Left ventricle myocardium inferior (tissue), 1 donor: ENCODE measurements at places on chromosomes 2 and 18.
A peak's percentile ranks its signal among the peaks of the same experiment; 100 is the strongest.

DNA sequence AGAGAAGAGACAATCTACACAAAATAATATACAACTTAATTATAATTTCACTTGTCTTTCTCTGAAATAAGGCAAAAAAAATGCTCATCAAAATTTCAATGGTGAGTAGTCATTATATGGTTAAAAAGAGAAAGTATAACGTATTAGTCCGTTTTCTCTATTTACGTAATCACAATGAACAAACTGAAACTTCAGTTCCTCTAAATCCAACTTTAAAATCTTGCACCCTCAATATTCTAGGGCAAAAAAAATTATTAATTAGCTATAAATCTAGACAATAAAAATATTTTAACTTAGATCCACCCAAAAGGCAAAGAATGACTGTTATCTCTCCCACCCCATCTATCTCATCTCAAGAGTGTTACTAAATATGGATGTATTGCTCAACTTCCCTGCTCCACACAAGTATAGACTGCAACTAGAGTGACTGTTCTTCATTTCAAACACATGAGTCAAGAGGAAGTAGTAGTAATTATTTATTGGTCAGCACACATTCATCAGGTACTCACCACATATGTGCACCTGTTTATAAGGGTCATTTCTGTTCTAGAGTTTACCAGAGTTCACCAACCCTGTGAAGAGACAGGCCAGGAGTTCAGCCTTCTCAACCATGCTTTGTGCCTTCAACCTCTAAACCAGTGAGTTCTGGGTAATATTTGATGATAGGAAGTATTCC lies 36.4 kb downstream of the STK39 start:
- H3K27me3 ChIP-seq: no peaks in the 10 kb centered on the region
- H3K4me1 ChIP-seq: peaks cover 37% of the 10 kb centered on the region
- peak overlapping the region; percentile 38 for H3K4me3 ChIP-seq
- DNase-seq: no peak
- no peaks in the 10 kb centered on the region for H3K36me3 ChIP-seq
- H3K27ac ChIP-seq: no peak overlapping the region

GRCh38 chr18:40962784-40963183 lies 992.2 kb upstream of the PIK3C3 start:
- no peaks in the 10 kb centered on the region for H3K27me3 ChIP-seq
- H3K36me3 ChIP-seq: no peaks in the 10 kb centered on the region
- no peaks in the 10 kb centered on the region for H3K4me1 ChIP-seq
- no peak overlapping the region for H3K27ac ChIP-seq

DNA sequence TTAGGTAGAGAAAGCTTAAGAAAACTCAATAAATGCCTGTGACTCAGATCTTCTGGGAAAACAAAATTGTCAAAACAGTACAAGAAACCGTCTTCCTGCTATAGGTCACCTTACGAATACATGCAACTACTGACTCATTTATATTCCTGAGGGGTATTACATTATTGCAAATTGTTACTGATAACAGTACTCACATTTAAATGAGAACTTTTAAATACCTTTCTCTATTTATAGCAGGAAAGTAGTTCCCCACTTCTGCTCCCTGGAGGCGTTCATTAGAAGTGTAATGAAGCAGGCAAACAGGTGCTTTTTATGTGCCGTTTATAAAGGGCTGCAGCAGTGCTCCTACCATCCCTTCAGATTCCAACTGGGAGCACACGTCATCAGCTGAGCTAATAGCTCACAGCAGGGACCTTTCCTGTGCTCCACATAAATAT lies 65.1 kb upstream of the RPRM start:
- DNase-seq: no peak
- H3K27ac ChIP-seq: no peak overlapping the region
- H3K4me3 ChIP-seq: no peak overlapping the region
- H3K4me1 ChIP-seq: no peaks in the 10 kb centered on the region

GRCh38 chr2:102599486-102599885 lies 19.9 kb upstream of the SLC9A2 start:
- no peaks in the 10 kb centered on the region for H3K36me3 ChIP-seq
- DNase-seq: no peak
- H3K27ac ChIP-seq: no peak overlapping the region
- peaks cover 44% of the 10 kb centered on the region for H3K27me3 ChIP-seq
- no peaks in the 10 kb centered on the region for H3K4me1 ChIP-seq

DNA sequence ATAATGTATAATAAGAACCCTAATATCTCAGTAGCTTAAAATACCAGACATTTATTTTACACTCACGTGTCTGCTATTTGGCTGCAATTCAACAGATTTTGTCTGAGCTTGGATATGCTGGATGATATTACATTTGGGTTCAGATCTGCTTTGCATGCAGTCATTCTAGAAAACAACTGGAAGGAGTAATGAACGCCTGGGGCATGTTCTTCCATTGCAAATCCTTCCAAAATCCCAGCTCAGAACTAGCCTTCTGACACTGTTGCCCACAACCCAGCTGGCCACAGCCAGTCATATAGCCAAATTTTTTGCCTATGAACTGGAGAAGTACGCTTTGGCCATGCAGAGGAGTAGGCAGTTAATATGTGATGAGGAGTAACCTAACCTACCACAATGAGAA lies 597.8 kb upstream of the VRK2 start:
- H3K27ac ChIP-seq: no peak overlapping the region
- no peaks in the 10 kb centered on the region for H3K36me3 ChIP-seq
- no peak overlapping the region for H3K4me3 ChIP-seq
- DNase-seq: no peak
- H3K4me1 ChIP-seq: no peaks in the 10 kb centered on the region

DNA sequence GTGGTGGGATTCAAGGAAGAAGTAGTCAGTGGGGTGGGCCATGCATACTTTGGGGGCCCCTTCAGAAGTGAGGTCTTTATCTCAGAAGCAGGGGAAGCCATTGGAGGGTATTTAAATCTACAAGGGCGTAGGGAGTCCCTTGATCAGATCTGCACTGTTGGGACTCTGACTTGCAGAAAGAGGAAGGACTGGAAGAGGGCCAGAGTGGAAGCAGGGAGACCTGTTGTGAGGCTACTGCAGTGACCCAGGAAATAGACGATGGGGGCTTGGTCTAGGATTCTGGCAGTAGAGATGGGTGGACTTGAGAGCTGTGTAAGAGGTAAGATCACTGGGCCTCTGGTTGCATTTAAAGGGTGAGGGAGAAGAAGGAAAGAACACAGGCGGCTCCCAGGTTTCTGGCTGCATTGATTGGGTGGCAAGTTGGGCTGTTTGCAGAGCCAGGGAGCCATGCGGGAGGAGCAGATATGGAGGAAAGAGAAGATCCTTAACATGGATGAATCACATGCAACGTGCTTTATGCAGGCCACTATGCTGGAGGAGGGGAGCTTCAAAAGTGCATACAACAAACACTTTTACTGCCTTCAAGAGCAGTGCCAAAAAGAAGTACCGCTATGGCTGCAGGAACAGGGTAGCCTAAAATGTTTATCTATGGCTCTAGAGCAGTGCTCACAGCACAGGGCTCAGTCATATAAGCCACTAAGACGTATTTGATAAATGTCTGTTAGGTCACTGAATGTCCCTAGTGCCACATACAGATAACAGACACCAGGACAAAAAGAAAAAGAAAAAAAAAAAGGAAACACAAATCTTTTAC lies 2.3 kb downstream of the SFXN5 start:
- no peak for DNase-seq
- peak overlapping the region; percentile 100 for H3K27ac ChIP-seq
- H3K4me3 ChIP-seq: peak overlapping the region; percentile 79

GRCh38 chr2:219386532-219387280 lies 1.0 kb downstream of the DNPEP start:
- H3K4me1 ChIP-seq: peaks cover 31% of the 10 kb centered on the region
- peak overlapping the region; percentile 94 for H3K4me3 ChIP-seq
- H3K36me3 ChIP-seq: peaks cover 49% of the 10 kb centered on the region

DNA sequence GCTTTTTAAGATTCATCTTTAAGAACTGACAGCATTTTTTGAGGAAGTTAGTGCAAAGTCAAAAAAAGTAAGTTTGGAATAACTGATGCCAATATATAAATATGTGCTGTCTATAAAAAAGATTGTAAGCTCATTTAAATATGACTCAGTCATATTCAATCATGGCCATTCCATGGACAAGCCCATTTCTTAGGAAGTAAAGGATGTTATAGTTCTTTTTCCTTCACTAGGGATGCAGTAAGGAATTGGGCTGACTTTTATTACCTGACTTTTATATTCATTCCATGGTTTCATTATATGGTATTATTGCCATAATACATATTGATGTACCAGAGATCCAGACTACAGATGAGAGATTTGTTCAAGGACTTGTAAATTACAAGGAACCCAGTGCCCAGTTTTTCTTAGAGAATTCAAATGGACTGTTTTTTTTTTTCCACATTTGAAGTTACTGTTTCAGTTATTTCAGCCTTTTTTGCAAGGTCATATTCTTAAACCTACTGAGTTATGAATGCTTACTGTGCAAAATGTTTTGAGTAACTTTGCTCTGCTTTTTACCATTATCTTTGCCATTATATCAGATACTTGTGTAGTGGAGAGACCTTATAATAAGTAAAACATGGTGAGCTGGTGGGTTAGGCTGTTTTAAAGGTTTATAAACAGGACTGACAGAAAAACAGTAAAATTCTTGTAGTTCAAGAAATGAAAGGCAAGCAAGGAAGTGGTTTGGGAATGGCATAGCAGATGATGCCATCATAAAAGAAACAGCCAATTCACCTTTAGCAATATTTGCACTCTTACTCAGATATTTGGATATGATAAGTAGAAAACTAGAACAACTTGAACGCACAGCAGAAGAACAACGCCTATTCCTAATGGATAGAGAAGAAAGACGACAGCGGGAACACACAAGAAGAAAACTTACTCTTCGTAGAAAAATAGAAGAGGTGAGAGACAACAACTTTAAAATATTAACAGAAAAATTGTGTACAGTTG lies 7.6 kb downstream of the FSIP2 start:
- DNase-seq: no peak
- H3K36me3 ChIP-seq: no peaks in the 10 kb centered on the region
- H3K27me3 ChIP-seq: no peaks in the 10 kb centered on the region
- no peak overlapping the region for H3K4me3 ChIP-seq
- H3K4me1 ChIP-seq: no peaks in the 10 kb centered on the region
- H3K27ac ChIP-seq: no peak overlapping the region

DNA sequence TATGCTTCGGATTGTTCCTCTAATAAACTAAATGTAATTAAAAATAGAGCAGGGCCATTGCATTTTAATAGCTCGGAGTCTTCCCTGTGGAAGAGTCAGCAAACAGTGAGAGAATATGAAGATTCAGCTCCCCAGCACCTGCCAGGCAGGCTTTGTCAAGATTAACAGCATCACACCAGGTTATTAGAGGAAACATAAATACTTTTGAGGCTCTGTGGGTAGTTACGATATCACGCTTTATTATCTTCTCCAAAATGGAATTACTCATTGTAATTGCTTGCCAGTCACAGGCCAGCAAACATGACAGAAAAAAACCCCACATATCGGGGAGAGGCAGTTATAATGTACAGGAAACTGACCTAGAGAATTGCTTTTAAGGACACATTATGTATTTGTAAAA lies 303.9 kb downstream of the CPS1 start:
- no peaks in the 10 kb centered on the region for H3K4me1 ChIP-seq
- no peaks in the 10 kb centered on the region for H3K36me3 ChIP-seq
- no peaks in the 10 kb centered on the region for H3K27me3 ChIP-seq
- H3K4me3 ChIP-seq: no peak overlapping the region
- no peak for DNase-seq

- H3K27ac ChIP-seq: no peak overlapping the region
- H3K4me1 ChIP-seq: no peaks in the 10 kb centered on the region
- H3K4me3 ChIP-seq: no peak overlapping the region
- no peaks in the 10 kb centered on the region for H3K27me3 ChIP-seq
These were observed 56.3 kb downstream of the DNAH7 start for GRCh38 chr2:196012314-196012713.

DNA sequence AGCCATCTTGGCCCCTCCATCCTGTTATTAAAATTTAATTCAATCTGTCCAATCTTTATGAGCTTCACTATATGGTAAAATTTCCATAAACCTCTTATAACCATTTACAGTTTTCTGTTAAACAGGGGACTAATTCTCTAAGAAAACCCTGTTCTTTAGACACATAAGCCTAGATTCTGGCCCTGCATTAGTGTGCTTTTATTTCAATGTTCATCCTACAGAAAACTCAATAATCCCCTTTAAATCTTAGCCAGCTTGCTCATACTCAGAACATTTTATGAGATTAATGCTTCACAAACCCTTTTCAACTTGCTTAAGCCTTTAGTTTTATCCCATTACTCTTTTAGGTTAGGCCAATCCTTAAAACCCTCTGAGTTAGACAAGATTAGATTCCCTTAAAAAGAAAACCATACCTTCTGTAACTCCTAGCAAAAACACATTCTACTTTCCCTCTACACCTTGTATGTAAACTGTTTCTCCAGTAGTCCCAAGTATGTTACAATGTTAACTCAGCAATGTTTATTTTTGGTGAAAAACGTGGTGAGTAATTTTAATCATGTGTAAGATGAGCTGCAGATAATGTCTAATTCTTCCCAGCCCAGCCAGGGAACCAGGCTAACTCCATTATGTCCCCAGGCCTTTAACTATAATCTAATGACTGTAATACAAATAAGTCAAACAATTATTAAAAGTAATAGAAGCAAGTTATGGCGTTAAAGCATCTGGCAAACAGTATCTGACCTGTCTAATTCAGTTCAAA lies 1953.4 kb upstream of the LRRTM1 start:
- H3K36me3 ChIP-seq: no peaks in the 10 kb centered on the region
- no peak for DNase-seq
- H3K27ac ChIP-seq: no peak overlapping the region
- no peaks in the 10 kb centered on the region for H3K4me1 ChIP-seq
- no peak overlapping the region for H3K4me3 ChIP-seq

GRCh38 chr18:65527879-65528633 lies 222.8 kb upstream of the CDH7 start:
- no peaks in the 10 kb centered on the region for H3K27me3 ChIP-seq
- no peak overlapping the region for H3K27ac ChIP-seq
- no peaks in the 10 kb centered on the region for H3K36me3 ChIP-seq
- no peak for DNase-seq
- H3K4me3 ChIP-seq: no peak overlapping the region
- H3K4me1 ChIP-seq: no peaks in the 10 kb centered on the region

- peaks cover 15% of the 10 kb centered on the region for H3K4me1 ChIP-seq
- H3K27ac ChIP-seq: no peak overlapping the region
These were observed 19.5 kb downstream of the CNOT11 start for GRCh38 chr2:101272045-101272784.

- no peak overlapping the region for H3K4me3 ChIP-seq
- H3K27me3 ChIP-seq: no peaks in the 10 kb centered on the region
- H3K27ac ChIP-seq: no peak overlapping the region
- no peak for DNase-seq
- H3K4me1 ChIP-seq: peaks cover 17% of the 10 kb centered on the region
- no peaks in the 10 kb centered on the region for H3K36me3 ChIP-seq
These were observed 45.1 kb downstream of the LBH start for GRCh38 chr2:30276455-30276911.
